Activated CD4-positive, alpha-beta T cell treated with anti-CD3 and anti-CD28 coated beads for 24 hours (primary cell): ENCODE measurements at places on chromosomes 5 and 9.

- DNase-seq: no peak
Measured at GRCh38 chr5:8196061-8196460, 327.1 kb downstream of the MTRR start.

GRCh38 chr5:180647941-180648500 lies 1.4 kb downstream of the FLT4 start:
- no peak for DNase-seq

DNA sequence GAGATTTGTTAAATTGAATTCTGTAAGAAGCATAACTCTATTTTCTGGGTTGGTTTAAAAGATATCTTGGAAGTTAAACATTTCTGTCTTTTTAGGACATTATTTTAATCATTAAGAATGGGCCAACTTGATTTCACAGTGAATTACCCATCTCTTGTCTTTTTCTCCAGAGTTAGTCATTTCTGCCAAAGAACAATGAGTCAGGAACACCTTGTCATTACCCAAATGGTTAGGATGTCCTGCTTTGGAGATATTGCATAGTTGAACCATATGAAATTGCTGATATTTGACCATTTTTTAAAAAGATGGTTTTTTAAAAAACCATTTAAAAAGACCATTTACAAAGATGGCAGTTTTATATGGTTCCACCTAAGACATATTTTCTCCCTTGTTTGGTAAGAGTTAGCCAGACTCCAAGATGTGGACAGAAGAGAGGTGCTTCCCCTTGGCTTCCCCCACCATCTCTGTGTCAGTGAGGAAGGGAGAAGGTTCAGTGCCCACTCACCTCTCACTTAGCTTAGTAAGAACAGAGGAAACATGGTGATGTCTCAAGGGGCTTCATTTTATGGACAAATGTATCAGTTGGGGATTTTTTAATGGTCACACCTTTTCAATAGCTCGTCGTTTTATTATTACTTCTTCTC lies 103.0 kb downstream of the PCSK1 start:
- DNase-seq: no peak

GRCh38 chr5:10532421-10532820 lies 31.4 kb upstream of the ANKRD33B start:
- no peak for DNase-seq

GRCh38 chr5:173969167-173970049 lies 19.6 kb upstream of the C5orf47 start:
- no peak for DNase-seq

DNA sequence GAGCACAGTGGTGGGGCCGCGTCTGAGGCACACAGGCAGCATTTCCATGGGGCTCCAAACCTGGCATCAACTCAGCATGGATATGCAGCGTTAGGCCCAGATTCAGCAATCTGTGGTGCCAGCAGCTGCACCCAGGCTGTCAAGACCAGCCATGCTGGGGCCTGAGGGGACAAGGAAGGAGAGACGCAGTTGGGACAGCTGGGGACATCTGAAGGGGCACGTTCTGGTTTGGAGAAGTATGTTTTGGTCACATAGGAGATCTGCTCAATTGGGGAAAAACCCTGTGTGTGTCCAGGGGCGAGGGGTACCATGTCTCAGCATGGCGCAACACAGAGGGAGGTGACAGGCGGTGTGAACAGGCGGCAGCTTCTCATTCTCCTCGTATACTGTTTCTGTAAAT lies 66.6 kb upstream of the ECM2 start:
- DNase-seq: no peak

- no peak for DNase-seq
Measured at GRCh38 chr5:139162448-139162847, 35.7 kb downstream of the SIL1 start.
